Naive thymus-derived CD8-positive, alpha-beta T cell (primary cell): ENCODE measurements at places on chromosomes 1 and 21.

DNA sequence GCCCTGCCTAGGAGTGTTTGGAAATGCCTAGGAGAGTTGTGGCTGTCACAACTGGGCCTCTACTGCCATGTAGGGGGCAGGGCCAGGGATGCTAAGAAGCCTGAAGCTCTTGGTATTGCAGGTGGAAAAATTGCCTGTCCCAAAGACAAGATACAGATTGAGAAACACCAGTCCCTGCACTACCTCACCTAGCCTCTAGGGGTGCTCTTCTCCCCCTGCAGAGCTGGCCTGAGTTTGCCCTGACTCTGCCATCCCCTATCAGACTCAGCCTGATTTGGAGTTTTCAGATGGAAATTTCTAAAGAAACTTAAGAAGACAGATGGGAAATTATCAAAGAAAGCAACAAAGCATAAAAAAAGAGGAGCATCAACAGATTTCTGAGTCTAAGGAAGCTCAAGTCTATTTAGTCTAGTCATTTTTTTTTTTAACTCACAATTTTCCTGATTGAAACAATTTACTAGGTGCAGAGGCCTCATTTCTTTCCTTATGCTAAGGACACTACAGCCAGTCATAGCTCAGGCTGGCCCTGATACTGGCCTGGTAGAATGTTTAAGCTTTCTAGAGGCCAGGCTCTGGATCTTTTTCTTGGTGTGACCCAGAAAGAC lies 61.4 kb upstream of the LRRN2 start:
- DNase-seq, result peak; percentile 59

GRCh38 chr1:156108664-156109241 lies 5.8 kb upstream of the LMNA start:
- DNase-seq, result no peak

DNA sequence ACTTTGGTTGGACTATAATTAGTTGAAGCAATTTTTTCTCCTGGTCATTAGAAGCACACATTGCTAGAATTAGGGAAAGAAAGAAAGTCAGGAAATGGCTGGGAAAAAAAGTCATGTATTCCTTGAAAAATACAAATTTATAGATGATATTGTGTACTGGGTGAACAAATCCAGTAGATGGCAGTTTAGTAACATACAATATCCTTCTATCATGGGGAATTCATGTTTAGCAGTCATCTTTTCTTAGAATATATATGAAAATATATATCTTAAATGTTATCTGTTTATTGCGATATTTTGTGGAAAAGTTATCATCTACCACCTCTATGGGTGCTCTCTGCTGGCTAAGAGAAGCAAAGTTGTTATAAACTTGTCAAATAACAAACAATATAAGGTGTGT lies 13.1 kb upstream of the ZRANB2 start:
- DNase-seq, result no peak

- DNase-seq, result peak; percentile 34
These were observed 4.0 kb upstream of the LACTBL1 start for GRCh38 chr1:22976461-22977243.

DNA sequence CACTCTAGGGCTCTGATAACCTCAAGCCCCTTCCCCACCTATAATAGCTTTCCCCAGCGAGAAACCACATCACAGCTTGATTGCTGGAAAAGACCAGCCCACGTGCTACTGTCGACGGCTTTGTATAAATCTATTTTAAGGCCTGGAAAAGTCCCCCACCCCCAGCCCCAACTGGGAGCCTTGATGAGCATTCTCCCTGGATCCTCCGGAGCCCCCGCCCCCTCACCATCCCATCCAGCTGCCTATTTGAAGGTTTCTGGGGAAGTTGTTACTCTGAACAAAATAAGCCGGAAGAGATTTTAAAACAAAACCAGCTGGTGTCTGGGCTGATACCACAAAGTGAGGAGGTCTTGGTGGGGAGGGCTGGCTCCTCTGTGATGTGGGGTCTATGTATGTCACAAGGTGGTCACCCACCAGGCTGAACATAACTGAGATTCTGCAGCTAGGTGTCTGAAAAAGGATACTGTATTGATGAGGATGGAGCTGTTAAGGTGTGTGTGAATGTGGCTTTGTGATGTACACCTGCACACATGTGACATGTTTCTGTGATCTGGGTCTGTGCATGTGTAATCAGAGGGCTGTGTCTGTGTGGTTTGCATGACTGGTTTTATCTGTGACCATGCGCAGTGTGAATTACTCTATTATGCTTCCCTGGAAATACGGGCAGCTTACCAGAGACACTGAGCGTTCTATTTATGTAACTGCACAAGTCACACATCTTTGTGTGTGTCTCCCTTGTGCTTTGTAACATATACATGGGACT lies 25.0 kb downstream of the RIMS3 start:
- DNase-seq, result peak; percentile 60

DNA sequence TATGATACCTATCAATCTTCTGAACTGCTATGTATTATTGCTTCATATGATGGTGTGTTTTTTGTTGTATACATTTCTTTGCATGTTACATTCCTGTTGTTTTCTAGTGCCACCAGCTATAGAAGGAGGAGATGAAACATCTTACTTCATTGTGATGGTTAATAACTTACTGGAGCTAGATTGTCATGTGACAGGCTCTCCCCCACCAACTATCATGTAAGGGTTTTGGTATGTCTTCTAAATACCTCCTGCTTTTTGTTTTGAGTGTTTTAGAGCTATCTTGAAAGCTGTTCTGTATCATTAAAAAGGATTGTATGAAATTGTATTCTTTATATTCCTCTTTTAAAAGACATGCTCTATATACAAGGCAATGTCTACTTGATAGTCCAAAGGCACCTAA lies 282.7 kb downstream of the HMCN1 start:
- DNase-seq, result no peak

DNA sequence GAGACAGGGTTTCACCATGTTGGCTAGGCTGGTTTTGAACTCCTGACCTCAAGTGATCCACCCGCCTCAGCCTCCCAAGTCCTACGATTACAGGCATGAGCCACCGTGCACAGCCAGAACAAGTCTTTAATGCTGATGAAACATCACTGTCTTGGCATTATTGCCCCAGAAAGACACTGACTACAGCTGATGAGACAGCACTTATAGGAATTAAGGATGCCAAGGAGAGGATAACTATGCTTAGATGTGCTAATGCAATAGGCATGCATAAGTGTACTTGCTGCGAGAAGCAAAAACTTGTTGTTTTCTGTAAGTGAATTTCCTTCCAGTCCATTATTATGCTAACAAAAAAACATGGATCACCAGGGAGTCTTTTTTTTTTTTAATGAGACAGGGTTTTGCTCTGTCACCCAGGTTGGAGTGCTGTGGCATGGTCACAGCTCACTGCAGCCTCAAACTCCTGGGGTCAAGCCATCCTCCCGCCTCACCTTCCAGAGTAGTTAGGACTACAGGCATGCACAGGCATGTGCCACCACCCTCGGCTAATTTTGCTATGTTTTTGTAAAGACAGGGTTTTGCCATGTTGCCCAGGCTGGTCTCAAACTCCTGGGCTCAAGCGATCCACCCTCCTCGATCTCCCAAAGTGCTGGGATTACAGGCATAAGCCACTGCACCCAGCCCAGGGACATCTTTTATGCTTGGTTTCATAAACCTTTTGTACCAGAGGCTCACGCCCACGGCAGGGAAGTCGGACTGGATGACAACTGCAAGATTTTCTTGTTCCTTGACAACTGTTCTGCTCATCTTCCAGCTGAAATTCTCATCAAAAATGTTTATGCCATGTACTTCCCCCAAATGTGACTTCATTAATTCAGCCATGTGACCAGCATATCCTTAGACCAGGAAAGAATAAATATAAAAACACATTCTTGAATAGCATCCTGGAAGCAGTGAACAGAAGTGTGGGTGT lies 23.1 kb downstream of the RHEX start:
- no peak for DNase-seq

- DNase-seq, result no peak
These were observed 3.6 kb upstream of the RASSF5 start for GRCh38 chr1:206503591-206504362.
